ENCODE measurements at places on chromosomes 1 and 21.

- peak; percentile 95 for DNase-seq
Measured at GRCh38 chr1:114716304-114717170, at the start of gene NRAS. Gene NRAS (minus strand): TSS chr1:114716771. CDS start chr1:114716160, 611 bp downstream.

DNA sequence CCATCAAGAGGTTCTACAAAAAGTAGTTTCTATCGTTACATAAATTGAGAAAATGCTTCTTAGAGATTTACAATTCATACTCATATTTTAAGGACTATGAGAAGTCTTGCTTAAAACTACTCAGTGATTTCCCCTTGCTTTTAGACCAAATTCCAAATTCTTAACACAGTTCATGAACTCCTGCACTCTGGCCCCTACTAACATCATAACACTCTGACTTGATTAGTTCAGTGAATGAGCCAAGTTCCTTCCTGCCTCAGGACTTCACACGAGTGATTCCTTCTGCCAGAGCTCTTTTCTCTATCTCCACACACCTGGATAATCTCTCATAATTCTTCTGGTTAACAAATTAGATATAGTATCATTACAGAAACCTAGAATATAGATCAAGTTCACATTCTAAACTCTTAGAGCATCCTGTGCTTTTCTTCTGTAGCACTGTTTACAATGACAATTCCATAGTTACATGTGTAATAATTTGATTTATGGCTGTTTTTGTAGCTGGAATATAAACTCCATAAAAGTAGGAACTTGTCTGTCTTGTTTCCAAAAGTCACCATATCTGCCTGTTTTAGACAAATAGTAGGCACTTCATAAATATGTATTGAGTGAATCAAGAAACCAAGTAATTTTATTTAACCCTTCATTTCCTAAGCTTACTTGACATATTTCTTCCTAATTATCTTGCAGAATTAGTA lies 59.9 kb downstream of the NUF2 start:
- DNase-seq: no peak

DNA sequence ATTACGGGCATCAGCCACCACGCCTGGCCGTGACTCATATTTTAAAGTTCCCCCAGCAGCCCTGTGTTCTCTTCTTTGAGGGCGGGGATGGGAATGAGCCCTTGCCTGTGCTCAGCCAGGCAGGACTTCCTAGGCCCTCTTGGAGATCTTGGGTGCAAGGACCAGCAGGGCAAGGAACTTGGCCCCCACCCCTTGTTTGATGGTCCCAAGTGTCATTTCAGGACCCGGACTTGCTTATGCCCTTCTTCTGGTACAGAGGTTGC lies 9.3 kb downstream of the RASSF5 start:
- DNase-seq: no peak

DNA sequence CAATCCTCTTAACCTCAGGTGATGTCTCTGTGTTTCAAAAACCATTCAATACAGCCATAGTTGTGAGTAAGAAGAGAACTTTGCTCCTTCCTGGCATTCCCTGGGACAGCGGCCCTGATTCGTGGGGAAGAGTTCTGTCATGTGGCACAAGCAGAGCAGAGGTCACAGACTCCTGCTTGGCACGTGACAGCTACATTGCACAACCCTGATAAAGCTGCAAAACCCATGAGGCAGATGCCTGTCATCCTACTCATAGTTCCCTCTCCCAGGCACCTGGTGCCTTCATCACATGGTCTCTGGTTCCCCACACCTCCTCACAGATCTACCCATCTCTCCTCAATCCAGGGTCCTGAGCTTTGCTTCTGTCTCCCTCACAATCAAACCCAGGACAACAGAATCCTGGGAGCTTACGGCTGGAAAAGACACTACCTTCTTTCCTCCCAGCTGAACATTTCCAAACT lies 70.8 kb downstream of the PLPP3 start:
- no peak for DNase-seq

DNA sequence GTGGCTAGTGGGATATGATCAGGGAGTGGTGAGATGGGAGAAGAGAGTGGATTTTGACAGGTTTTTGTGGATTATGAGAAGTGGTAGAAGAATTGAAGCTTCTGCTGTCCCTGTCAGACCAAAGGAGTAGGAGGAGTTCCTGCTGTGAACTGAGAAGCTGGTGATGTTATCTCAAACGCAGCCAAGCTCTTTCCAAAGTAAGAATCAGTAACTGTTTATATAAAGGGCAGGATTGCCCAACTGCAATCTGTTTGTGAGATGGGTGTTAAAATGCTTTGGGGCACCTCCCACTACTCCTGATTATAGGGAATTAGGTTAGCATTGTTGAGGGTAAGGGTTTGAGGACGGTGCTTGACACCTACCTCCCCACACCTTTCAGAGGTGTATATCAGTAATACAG lies 60.5 kb upstream of the USP25 start:
- no peak for DNase-seq
